ENCODE measurements at places on chromosomes 7 and 10.

- DNase-seq: no peak
Measured at GRCh38 chr10:34374356-34375045, 440.6 kb downstream of the PARD3 start.

DNA sequence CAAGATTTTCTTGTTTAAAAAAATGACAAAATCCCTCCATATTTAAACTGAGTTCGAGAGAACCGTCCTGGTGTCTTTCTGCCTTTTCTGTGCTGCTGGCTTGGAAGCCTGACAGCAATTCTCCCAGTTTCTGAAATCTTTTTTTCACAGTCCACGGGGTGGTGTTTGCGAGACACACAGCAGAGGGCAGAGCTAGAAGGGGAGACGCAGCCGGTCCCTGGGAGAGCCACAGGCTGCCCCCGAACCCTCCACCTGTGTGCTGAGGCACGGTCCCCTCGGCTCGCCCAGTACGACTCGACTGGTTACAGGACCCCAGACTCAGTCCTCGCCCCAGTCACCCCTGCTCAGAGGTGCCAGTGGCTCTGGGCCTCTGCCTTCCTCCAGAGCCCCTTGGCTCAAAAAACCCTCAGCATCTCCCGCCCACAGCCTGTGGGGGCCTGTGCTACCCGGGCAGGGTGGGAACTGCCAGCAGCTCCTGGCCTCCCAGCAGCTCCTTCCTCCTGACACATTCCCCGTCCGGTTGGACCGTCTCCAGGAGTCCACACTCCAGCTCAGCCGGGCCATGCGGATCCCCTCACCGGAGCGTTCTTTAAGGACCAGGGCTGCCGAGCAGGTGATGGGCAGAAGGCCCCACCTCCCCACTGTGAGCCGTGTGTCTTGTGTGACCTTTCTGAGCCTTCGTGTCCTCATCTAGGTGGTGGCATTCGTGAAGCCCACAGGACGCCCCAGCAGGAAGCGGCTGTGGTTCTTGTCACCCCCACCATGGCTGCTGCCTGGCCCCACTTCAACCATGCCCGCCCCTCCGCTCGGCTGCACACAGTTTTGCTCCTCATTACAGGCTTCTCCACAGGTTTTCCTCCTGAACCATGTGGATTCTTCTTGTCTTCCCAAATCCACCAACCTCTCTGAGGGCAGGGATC is 52.3 kb upstream of the EN2 start:
- DNase-seq: no peak

- no peak for DNase-seq
Measured at GRCh38 chr10:43698156-43698555, 49.5 kb upstream of the ZNF32 start.

DNA sequence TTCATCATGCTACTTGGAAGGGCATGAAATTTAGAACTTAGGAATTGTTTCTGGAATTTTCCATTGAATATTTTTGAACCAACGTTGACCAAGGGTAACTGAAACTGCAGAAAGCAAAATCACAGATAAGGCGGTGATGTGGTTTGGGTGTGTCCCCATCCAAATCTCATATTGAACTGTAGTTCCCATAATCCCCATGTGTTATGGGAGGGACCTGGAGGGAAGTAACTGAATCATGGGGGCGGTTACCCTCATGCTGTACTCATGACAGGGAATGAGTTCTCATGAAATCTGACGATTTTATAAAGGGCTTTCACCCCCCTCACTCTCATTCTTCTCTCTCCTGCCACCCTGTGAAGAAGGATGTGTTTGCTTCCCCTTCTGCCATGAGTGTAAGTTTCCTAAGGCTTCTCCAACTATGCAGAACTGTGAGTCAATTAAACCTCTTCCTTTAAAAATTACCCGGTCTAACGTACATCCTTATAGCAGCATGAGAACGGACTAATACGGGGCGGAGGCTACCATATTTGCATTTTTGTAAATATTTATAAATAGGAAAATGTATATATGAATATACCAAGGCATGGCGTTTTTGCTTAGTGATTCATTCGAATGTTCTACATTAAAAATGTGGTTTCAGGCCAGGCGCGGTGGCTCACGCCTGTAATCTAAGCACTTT is 12.4 kb downstream of the NMT2 start:
- DNase-seq: no peak

DNA sequence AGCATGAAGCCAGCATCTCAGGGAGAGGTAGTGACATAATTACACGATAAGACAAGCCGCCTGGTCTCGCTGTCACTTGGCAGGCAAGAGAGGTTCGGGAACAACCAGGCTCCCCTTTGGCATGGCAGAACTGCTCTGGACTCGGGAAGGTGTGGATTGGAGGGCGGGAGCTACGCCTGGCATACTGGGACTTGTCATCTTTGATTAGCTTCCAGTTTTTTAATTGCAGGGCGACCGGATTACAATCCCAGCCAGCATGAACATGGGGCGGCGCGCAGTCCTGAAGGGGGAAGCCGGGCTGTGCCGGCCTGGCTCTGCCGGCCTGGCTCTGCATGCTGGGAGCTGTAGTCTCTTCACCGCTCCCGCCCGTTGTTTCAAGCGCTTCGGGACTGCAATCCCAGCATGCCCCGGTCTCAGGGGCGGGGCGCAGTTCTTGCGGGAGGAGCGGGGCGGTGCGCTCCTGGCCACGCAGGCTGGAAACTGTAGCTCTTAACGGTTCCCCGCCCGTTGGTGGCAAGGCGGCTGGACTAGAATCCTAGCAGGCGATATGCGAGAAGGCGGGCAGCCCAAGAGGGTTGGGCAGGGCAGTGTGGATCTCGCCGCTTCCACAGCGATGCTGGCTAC is 45.5 kb upstream of the ZNF716 start:
- DNase-seq: peak; percentile 6

DNA sequence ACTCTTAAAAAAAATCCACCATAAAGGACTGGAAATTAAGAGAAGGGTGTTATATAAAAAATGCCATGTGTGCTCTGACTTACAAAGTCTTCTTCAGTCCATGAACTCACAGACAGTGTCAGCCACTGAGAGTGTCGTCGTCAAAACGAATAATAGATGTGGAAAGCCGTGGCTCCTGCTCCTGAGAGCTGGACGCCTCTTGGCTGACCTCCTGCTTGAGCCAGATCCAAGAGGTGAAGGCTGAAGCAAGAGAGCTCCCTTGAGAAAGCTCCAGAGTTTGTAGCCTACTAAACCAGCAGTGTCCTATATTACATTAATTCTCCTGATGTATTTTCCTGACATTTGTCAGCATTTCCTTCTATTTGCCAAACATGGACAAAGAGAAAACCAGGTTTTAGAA is 234.3 kb upstream of the C7orf33 start:
- DNase-seq: no peak

DNA sequence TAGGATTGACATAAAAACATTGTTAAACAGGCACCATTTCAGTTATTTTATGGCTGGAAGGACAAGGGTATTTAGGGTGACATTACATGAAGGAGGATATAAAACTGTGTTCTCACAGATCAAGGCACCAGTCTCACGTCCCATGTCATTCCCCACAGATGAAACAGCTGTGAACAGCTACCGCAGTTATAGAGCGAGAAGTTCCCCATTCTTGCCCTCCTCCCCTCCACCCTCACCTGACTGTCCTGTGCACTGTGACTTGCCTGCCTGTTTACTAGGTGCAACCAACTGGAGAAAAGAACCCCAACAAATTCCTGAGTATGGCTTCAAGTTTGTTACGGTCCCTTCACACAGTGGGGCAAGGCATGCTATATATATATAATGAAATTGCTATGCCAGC is 141.6 kb downstream of the SND1 start:
- DNase-seq: no peak

DNA sequence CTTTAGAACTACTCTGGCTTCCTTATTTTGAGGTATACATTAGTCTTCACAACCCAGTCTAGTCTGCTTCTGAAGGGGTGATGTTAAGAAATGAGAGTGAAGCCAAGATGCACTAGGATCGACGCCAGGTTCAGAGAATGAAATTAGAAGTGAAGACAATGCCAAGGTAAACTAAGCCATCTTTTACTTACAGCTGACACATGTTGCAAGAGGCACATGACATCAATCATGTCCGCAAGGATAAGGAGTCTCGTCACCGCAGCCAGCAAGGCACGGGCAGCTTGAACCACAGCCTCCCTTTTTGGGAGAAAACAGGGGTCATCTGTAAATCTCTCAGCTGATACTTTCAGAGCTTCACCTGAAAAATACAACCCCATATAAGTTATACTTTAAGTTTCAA is 156.7 kb downstream of the CTNNA3 start:
- DNase-seq: no peak

DNA sequence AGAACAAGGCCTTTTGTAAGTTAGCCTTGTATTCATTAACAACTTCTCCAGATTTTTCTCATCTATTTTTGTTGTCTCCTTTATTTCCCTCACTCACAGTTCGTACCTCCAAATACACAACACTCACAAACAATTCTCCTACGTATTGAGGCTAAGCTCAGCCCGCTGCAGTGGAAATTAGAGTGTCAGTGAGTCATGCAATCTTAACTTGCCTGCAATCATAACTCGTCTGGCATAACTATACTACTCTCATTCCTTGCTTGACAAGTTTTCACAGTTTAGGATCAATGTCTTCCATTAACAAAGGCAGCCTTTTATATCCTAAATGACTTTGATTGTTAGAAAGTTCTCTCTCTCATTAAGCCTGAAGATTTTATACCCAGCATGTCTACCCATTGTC is 23.8 kb downstream of the TMEM196 start:
- DNase-seq: no peak

GRCh38 chr7:40659231-40659630 is 524.4 kb downstream of the SUGCT start:
- DNase-seq: no peak

- DNase-seq: no peak
Measured at GRCh38 chr10:50469778-50470193, 154.0 kb downstream of the SGMS1 start.

- DNase-seq: no peak
Measured at GRCh38 chr10:24762161-24762924, 38.7 kb upstream of the ARHGAP21 start.

- DNase-seq: no peak
Measured at GRCh38 chr7:30899066-30899465, 12.6 kb upstream of the AQP1 start.

DNA sequence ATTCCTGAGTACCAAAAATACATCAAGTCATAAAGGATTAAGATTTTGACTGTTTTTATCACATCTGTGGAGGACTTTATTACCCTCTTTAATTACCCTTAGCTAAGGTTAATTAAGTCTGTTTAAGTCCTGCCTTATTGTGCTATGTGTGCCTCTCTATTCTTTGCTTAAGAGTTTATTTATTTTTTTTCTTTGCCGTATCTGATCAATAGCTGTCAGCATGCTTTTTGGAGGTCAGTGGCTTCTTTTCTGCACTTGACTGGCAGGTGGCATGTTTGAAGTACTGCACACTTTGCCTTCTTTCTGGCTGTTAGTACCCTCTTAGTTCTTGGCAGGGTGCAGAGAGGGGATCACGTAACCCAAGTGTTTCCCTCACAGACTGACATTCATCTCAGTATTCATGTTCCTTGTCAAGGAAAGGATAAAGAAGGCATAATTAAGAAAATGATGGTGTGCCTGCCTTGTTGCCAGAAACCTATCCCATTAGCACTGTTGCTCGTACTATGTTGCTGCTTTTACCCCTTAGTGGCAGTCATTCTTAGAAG is 225.8 kb downstream of the EXOC4 start:
- no peak for DNase-seq

- no peak for DNase-seq
Measured at GRCh38 chr7:127833641-127834040, 181.6 kb downstream of the SND1 start.

- no peak for DNase-seq
Measured at GRCh38 chr10:68303849-68304412, 27.9 kb upstream of the HNRNPH3 start.

- DNase-seq: no peak
Measured at GRCh38 chr7:74253331-74253730, 868 bp downstream of the RFC2 start.

DNA sequence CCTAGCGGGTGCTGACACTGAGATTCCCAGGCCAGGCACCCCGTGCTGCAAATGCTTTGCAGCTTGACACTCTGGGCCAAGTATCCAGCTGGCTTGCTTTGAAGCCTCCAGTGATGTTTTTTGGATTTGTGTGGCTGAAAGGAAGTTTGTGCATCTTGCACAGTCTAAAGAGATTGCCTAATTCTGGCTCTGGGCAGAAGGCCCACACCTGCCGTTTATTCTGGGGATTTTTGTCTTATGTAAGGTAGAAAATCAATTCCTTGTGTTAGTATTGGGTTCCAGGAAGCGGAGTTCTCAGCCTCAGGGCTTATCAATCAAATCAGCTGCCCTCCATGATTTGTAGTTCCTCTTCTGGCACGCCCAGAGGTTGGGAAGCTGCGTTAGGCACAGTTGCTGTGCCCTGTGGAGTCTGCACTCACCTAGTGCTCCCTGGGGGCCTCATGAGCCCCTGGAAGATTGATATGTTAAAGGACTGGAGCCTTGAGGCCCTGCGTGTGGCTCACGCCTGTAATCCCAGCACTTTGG is 8.4 kb upstream of the PURB start:
- DNase-seq: no peak

DNA sequence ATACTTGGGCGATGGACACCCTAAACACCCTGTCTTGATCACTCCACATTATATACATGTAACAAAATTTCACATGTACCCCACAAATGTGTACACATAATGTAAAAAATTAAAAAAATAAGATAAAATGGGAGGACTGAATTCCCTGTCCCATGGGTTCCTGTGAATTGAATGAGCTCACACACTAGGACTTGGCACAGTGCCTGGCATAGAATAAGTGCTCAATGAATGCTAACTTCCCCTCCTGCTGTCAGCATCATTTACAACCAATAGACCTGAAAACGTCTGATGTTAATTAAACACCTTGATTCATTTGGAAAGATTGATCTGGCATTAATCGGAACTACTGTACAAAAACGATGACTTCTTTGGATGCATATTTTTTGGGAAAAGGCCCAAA is 117.3 kb upstream of the ZNF438 start:
- no peak for DNase-seq

- DNase-seq: no peak
Measured at GRCh38 chr7:85119934-85120333, 66.9 kb downstream of the SEMA3D start.

GRCh38 chr7:47371733-47372368 is 210.1 kb downstream of the TNS3 start:
- DNase-seq: no peak

GRCh38 chr7:37781156-37781555 is 67.2 kb upstream of the NME8 start:
- no peak for DNase-seq

GRCh38 chr10:103040418-103040817 is 122.3 kb downstream of the CNNM2 start:
- no peak for DNase-seq

- DNase-seq: no peak
Measured at GRCh38 chr7:36911788-36912187, 187.5 kb upstream of the AOAH start.

- DNase-seq: no peak
Measured at GRCh38 chr10:16458166-16458955, 21.6 kb downstream of the PTER start.

- DNase-seq: no peak
Measured at GRCh38 chr7:138804618-138805017, 6.6 kb upstream of the ATP6V0A4 start.

- DNase-seq: no peak
Measured at GRCh38 chr7:123054357-123055133, 59.0 kb upstream of the TAS2R16 start.

GRCh38 chr10:60666221-60666620 is 112.1 kb upstream of the CDK1 start:
- no peak for DNase-seq
